Thoracic aorta (tissue), 2 donors: ENCODE measurements at places on chromosomes 7 and 10.
A peak's percentile ranks its signal among the peaks of the same experiment; 100 is the strongest.

- H3K27ac ChIP-seq: peak overlapping the region; percentile 43
- no peak for DNase-seq
- H3K4me1 ChIP-seq: peaks cover 29% of the 10 kb centered on the region
- H3K27me3 ChIP-seq: no peaks in the 10 kb centered on the region
- H3K36me3 ChIP-seq: no peaks in the 10 kb centered on the region
These were observed 32.3 kb downstream of the RBM17 start for GRCh38 chr10:6121146-6121545.

GRCh38 chr7:13179011-13179582 lies 491.7 kb downstream of the ARL4A start:
- no peak for DNase-seq
- H3K27me3 ChIP-seq: no peaks in the 10 kb centered on the region
- no peak overlapping the region for H3K27ac ChIP-seq

- H3K27me3 ChIP-seq: no peaks in the 10 kb centered on the region
- peaks cover 17% of the 10 kb centered on the region for H3K4me1 ChIP-seq
- no peak overlapping the region for H3K4me3 ChIP-seq
- DNase-seq: no peak
- H3K36me3 ChIP-seq: no peaks in the 10 kb centered on the region
These were observed 128.6 kb upstream of the ANKRD1 start for GRCh38 chr10:91049296-91049987.

DNA sequence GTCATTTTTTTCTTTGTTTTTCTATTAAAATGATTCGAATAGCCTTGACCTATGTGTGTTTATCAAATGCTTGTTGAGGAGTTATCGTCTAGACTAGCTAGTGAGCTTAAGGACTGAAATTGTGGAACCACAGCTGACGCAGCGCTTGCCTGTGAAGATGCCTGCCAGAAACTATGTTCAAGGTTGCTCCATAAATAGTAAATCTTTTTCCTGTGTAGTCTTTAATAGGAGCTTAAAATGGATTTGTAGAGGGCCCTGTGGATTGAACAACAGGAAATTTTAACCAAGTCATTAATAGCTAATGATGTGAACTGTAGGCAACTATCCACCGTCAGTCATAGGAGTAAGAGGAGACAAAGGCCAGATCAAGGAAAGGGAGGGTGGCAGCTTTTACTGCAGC lies 145.1 kb downstream of the GNAI1 start:
- H3K27me3 ChIP-seq: no peaks in the 10 kb centered on the region
- no peak for DNase-seq
- H3K36me3 ChIP-seq: no peaks in the 10 kb centered on the region

GRCh38 chr10:7111561-7111960 lies 299.3 kb downstream of the SFMBT2 start:
- H3K27me3 ChIP-seq: no peaks in the 10 kb centered on the region
- no peak for DNase-seq
- no peak overlapping the region for H3K4me3 ChIP-seq
- H3K36me3 ChIP-seq: no peaks in the 10 kb centered on the region
- no peak overlapping the region for H3K27ac ChIP-seq

- no peak overlapping the region for H3K4me3 ChIP-seq
- H3K36me3 ChIP-seq: no peaks in the 10 kb centered on the region
- H3K27ac ChIP-seq: no peak overlapping the region
These were observed 425.6 kb downstream of the PLXNA4 start for GRCh38 chr7:132150711-132151110.

DNA sequence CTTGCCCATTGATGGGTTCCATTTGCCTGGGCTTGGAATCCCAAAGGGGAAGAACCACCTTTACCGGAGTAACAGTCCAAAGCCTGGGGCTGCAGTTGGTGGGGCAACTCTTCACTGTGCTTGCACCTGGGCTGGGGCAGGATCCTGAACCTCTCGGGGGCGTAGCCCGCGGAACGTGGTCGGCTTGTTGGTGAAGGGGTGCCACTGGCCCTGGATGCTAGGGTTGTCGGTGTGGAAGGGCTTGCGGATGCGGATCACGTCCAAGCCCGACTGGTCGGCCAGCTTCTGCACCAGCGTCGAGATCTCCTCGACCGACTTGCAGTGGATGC lies 710 bp downstream of the MRPL43 start:
- peak overlapping the region; percentile 89 for H3K4me3 ChIP-seq
- H3K27ac ChIP-seq: peak overlapping the region; percentile 63
- H3K27me3 ChIP-seq: no peaks in the 10 kb centered on the region
- peaks cover 10% of the 10 kb centered on the region for H3K36me3 ChIP-seq
